Right lobe of liver (tissue), 6 donors: ENCODE measurements at places on chromosomes 2 and 18. TPM values are rescaled to one million over a fixed set of nuclear protein-coding genes. Genes with fewer than 3 reads are reported as not detected.

DNA sequence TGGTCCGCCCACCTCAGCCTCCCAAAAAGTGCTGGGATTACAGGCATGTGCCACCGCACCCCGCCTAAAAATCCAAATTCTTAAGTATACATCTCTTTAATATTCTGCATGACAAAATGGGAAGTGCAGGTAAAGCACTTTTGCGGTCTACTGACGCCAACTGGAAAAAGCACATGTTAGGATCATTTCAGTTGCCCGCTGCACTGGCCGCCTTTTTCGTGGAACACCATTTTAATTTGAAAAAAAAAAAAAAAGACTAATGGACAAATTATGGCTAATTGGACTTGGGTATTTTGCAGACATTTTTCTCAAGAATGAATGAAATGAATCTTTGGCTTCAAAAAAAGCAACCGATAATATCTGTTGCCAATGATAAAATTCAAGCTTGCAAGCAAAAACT lies 129.3 kb upstream of the GPC1 start:
- peak; percentile 17 for DNase-seq

DNA sequence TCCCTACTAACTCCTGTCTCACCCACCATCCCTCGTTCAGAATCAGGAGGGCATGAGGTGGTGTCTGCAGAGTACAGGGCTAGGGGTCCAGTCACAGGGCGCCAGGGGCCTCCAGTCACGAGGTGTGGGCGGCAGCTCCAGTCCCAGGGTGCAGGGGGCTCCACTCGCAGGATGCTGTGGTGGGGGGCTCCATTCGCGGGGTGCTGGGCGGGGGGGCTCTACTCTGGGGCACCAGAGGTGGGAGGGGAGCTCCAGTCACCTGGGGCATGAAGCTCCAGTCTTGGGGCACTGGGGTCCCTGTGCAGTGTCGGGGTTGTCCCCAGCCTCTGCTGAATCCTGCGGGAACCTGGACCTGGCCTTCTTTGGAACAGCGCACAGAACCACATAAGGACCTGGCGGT lies 66.0 kb downstream of the EIPR1 start:
- DNase-seq, result no peak

GRCh38 chr2:44679990-44680389 lies 261.5 kb upstream of the SIX3 start:
- no peak for DNase-seq

- DNase-seq, result no peak
These were observed 145.5 kb upstream of the LYPD1 start for GRCh38 chr2:132815516-132815915.

Gene CCDC102B
- total RNA-seq, result 0.93 TPM

GRCh38 chr2:144496092-144496976 lies 23.6 kb downstream of the ZEB2 start:
- no peak for DNase-seq

DNA sequence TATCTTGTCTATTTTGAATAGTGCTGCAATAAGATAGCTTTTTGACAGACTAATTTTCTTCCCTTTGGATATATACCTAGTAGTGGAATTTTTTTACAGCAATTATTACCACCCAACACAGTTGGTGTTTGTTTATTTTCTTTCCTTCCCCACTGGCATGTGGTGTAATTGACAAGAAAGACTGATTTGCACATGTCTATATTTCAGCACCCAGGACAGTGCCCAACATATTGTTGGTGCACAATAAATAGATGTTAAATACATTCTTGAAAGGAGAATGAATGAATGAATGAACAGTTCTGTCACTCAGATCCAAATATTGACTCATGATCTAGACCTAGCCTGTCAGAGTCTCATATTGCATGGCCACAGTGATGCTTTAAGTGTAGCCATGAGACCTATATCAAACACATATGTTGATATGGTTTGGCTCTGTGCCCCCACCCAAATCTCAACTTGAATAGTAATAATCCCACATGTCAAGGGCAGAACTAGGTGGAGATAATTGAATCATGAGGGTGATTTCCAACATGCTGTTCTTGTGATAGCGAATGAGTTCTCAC lies 538.2 kb downstream of the NYAP2 start:
- no peak for DNase-seq

GRCh38 chr2:49123600-49123999 lies 30.7 kb downstream of the FSHR start:
- no peak for DNase-seq

DNA sequence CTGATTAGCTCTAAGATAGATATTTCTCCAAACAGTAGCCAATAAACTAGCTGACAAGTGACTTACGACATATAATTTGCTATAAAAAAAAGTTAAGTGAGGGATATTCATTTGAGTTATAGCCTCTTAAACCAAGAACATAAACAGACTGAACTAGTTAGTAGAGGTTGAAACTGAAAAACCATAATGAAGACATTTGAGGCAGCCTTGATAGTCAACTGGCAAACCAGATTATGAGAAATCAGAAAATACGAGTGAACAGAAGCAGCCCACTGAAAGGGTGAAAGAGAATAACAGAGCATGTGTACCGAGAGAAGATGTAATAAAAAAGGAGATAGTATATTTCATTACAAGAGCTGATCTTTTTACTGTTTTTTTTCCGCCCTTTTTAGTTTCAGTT lies 698.1 kb upstream of the SETBP1 start:
- no peak for DNase-seq

Gene PTPRN
- 0.31 TPM for total RNA-seq

Gene ELOA2
- not detected for total RNA-seq

DNA sequence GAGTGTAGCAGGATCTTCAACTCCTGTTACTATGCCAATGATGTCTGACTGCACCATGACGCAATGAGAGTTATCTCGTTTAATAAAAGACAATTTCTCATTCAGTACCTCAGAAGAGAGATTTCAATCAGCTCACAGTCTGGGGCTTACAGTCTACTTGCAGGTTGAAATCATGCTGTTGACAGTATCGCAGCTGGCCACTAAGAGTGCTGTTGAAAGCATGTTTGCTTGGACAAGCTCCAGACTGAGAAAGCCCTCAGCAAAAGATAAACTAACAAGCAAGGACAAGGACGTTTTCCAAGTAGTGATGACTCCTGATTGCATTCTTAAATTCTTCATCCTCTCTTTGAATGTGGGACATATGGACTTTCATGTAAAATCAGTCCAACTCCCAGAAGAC lies 145.2 kb upstream of the SYT4 start:
- DNase-seq, result no peak
